ENCODE measurements at places on chromosomes 4 and X.

- DNase-seq, result no peak
These were observed 76.7 kb upstream of the IGSF1 start for GRCh38 chrX:131365766-131366165.

GRCh38 chrX:134388161-134389109, 71.5 kb upstream of the HPRT1 start:
- no peak for DNase-seq

GRCh38 chrX:24426340-24426913, 38.7 kb upstream of the PDK3 start:
- no peak for DNase-seq

- DNase-seq, result peak; percentile 52
These were observed 106.8 kb downstream of the UCHL1 start for GRCh38 chr4:41363384-41363981.

- no peak for DNase-seq
These were observed 3.0 kb downstream of the TLR10 start for GRCh38 chr4:38779790-38780189.

DNA sequence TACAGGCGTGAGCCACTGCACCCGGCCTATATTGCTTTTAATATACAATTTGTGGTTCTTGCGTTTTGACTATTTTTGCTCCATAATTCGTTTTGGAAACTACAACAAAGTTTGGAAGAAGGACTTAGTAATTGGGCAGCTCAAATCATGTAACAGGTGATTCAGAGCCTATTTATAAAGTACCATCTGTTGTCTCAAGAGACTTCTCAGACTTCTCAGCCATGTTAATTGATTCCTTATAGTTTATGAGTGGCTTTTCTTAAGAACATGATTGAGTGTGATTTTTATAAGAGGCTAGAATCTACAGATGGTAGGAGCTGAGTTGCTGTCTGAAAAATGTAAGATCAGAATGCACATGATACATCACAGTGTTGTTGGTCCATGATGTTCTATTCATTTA, 240.2 kb downstream of the ADGRL3 start:
- no peak for DNase-seq

DNA sequence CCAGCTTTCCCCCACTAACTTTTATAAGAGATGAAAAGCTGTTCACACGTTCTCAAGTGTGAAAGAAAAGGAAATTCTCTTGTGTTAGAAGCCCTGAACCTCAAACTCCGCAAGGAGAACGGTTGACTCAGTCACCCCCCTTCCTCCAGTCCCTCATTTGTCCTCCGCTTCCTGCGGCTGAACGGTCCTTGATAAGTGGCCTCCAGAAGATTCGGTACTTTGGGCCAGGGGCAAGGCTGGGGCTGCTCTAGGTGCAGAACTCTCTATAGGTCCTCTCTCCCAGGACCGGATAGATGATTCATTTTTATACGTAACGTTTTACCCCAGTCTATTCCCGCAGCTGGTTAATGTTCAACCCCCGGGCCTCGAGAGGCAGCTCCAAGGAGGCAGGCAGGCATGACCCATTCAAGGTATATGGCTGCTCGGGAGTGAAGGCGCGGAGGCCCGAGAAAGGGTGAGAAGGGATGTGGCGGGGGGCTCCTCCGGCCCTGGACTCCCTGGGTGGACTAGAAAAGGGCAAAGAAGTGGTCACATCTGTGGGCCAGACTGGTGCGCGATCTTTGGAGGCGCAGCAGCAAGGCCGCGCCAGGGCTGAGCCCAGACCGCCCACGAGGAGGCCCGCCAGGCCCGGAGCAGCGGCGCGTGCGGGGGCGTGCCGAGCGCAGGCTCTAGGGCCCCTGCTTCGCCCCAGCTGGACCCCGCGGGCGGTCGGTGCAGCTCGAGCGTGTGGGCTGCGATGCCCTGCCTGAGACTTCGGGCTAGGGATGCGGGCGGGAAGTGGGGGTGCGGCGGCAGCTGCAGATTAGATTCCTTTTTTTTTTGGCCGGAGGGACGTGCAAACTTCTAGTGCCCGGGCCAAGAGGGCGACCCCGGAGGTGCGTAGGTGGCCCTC, 11.7 kb downstream of the PITX2 start:
- peak; percentile 21 for DNase-seq

DNA sequence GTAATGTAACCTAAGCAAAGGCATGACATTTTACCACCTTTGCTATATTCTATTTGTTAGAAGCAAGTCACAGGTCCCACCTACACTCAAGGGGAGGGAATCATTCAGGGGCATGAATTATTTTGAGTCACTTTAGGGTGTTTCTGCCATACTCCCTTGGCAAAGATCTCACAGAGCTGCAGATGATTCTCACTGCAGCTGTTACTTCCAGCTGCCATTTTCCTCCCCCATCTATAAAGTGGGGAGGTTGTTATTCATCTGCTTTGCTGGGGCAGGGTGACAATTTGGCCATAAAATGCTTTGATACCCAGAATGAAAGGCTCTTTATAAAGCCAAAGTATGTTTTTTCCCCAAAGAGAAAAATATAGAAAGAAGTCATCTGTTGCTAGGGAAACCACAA, 136.5 kb upstream of the SMIM31 start:
- DNase-seq, result no peak

- no peak for DNase-seq
These were observed 42.1 kb upstream of the HOPX start for GRCh38 chr4:56723201-56723605.

GRCh38 chr4:105061731-105062130, 84.9 kb upstream of the TET2 start:
- DNase-seq, result no peak

- no peak for DNase-seq
These were observed 82.8 kb upstream of the CAMK2D start for GRCh38 chr4:113844369-113844768.

DNA sequence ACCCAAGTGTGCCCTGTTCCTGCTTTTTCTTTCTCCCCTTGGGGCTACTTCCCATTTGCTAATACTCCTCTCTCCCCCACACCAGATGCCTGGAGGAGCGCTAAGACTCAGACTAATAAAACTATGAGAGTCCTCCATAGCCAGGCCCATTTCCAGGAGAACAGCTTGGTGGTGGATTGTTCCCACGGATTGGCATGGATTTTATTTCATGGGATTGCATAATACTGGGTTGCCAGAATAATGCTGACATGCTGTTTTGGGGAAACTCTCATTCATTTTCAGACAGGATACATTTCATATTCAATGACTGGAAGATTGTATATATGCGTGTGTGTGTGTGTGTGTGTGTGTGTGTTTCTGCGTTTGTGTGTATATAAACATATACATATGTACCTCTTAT, 447.5 kb upstream of the PITX2 start:
- DNase-seq, result peak; percentile 18

DNA sequence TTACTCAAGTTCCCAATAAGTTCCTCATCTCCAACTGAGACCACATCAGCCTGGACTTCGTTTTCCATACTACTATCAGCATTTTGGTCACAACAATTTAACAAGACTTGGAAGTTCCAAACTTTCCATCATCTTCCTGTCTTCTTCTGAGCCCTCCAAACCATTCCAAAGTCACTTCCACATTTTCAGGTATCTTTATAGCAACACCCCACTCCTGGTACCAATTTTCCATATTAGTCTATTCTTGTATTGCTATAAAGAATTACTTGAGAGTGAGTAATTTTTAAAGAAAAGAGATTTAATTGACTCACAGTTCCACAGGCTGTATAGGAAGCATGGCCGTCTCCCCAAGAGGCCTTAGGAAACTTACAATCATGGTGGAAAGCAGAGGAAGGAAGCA, 138.6 kb upstream of the GPRIN3 start:
- no peak for DNase-seq

- DNase-seq, result peak; percentile 92
These were observed 70.7 kb downstream of the ANKRD50 start for GRCh38 chr4:124641715-124642381.

GRCh38 chr4:85457752-85458467, 17.0 kb upstream of the ARHGAP24 start:
- DNase-seq, result no peak

DNA sequence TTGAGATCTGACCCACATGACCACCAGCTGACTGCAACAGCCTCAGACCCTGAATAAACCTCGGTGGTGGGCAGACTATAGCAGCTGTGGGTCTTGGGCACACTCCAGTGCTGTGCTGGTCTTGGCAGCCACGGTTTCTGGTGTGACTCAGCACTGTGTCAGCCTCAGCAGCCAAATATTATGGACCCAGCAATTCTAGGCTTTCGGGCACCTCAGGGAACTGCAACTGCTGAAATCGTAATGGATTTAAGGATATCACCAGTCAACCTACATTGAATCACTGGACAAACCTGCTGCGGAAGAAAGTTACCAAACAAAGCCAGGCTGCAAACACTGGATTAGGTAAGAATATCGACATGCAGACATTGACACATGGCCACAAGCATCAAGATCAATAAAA, 10.5 kb upstream of the UBE2NL start:
- DNase-seq, result no peak

DNA sequence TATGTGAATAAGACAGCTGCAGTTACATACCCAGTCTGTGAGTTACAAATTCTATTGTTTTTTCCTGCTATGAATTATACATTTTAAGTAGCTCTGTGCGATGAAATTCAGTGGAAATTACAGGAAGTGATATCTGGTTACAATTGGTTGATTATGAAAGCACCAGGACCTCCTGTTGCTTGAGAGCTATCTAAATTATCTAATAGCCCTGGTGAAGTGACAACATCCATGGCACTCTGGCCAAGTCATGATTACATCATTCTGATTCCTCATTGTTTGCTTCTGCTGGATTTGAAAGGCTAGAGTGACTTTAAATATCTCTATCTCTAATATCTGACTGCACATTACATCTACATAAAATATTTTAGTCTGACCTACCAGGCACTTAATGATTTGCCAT, 515.0 kb downstream of the CFAP47 start:
- DNase-seq, result peak; percentile 13

- DNase-seq, result peak; percentile 63
These were observed 91.6 kb upstream of the BMP2K start for GRCh38 chr4:78684325-78685079.

DNA sequence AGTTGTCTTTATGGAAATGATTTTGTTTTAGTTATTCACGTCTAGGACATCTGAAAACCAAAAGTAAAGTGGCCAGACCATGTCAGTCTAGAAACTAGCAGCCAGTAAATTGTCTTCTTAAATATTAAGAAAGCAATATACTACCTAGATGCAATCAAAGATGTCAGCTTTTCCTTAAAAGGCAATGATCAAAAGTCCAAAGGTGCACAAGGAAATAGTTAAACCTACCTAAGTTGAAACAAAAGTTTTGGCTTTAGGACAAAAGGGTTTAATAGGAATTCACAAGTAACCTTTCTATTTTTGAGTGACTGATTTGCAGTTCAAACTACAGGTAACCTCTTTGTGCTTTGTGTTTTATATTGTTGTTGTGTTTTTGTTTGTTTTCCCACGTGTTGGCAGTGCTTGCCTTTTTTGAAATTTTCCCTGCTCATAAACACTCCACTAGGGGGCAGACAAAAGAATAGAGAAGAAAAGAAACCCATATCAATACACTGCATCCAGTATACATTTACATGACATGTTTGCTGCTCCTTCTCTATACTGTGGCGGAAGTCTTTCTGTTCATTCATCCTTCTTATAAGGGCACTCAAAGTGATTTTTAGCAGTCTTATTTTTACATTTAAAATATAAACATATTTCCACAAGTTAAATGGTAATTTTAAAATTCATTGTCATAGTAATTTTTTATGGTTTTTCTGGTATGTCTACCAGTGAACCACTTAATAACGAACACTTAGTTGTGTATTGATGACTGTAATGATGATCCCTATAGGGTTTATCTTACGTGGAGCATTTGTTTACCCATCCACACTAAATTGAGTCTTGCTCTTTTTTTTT, 62.7 kb downstream of the GAB1 start:
- DNase-seq, result no peak

GRCh38 chrX:1455948-1456280, 3.2 kb upstream of the ASMTL start:
- DNase-seq, result no peak

GRCh38 chr4:76987685-76988084, 38.1 kb downstream of the SEPTIN11 start:
- no peak for DNase-seq

GRCh38 chr4:20395160-20395773, 143.6 kb downstream of the SLIT2 start:
- DNase-seq, result peak; percentile 45

DNA sequence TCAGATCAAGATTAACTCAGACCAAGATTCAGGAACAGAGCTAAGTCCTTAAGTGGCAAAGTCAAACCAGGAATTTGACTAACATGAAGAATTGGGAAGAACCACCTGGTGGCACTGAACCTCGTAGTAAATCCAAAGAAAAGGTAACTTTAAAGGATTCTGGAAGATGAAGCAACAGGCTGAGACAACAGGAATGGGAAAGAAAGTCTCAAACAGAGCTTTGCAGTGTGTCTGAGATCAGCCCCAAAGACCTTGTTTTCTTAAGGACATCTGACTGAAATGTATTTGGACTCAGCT, 126.1 kb downstream of the ASB9 start:
- DNase-seq, result no peak

GRCh38 chr4:157702831-157703230, 470.0 kb downstream of the GASK1B start:
- no peak for DNase-seq

DNA sequence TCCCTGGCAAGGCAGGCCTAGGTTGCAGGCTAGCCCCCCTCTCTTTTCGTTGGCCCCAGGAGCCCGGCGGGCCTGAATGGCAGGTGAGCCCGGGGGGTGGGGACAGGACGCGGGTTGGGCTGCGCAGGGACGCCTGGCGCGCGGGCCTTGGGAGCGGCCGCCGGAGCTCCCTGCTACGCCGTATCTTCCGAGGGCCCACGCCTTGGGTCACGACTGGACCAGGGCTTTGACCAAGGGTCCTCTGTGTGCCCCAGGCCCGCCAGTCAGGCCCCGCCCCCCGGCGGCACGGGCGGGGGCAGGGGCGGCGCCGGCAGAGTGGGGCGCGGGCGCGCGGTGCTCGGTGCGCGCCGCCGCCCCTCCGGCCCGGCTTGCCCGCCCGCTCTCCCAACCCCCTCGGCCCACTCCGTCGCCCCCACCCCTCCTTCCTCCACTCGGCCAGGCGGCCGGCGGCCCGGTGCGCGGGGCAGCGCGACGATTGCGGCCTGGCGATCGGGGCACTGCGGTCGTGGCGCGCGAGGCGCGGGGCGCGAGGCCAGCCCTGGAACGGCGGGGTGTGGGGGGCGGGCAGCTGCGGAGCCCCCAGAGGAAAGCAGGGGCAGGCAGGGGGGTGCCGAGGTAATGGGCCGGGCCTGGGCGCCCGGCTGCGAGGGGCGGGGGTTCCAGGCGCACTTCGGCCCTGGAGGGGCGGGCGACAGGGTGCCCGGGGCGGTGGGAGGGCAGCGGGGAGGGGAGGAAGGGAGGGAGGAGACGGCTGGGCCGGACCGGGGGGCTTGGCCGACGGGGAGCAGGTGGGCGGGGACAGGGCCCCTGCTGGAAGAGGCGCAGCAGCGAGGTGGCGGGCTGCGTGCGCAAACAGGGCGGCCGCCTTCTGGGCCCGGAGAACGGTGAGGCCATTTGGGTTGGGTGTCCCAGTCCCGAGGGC, at the start of gene PRRG3:
PRRG3 (plus strand) TSS at position 798 of the 922 bp plus-strand sequence. CDS start 3,357 bp downstream, outside the sequence.
- no peak for DNase-seq

DNA sequence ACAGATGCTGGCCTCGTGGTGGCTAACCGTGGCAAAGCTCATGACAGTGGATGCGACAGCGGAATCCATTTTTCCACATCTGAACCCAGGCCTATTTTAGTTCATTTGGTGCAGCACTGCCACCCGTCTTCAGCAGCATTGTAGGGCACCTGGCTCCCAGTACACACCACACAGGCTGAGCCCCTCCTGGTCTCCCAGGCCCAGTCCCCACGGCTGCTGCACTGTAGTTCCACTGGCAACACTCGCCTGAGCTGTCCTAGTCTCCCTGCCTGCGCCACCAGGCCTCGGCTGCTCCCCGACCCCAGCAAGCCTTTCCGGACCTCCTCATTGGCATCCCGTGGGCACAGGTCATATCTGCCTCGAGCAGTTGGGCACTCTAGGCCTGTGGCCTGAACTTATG, 76.2 kb downstream of the MTMR1 start:
- no peak for DNase-seq
